ENCODE measurements at places on chromosomes 5 and 9.

DNA sequence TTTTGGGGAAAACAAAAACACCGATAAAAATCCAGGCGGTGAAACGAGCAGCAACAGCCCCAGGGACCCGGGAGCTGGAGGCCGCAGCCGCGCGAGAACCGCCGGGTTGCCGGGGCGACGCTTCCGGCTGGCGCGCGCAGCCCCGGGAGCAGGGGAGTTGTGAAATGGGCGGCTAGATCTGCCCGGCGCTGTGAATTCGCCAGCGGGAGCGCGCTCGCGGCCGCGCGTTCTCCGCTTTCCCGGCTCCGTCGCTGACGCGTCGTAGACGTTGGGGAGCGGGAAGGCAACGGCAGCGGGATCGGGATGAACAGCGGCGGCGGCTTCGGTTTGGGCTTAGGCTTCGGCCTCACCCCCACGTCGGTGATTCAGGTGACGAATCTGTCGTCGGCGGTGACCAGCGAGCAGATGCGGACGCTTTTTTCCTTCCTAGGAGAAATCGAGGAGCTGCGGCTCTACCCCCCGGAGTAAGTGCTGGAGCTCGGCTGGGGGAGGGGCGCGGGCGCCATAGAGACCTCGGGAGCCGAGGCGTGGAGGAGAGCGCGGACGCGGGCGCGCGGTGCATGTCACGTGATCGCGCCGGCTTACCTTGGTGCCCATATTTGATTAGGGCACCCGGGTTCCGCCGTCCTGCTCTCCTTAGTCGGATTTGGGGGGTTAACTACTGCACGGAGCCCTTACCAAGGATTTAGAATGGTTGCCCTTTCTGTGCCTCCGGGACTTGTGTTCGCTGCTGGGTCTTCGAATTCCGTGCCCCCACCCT is at the start of gene SREK1:
SREK1 (plus strand) TSS at position 227 of the 760 bp plus-strand sequence; CDS start at position 304, 77 bp downstream.
- DNase-seq, result peak; percentile 77

DNA sequence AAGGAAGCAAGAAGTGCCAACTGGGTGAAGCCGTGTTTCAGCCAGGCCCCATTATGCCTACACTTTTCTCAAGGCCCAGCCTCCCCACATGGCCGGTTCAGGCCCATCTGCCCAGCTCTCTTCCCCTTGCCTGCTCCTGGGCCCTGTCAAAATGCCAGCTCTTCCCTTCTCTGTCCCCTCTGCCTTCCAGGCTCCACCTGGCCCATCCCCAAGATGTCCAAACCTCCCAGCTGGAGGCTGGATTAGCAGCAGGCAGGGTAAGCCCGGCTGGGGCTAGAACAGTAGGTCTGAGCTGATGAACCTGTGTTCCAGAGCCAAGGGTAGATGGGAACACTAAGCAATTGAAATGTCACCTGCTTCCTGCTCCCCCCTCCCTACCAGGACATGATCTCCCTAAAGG is 64.1 kb upstream of the HSPA9 start:
- no peak for DNase-seq

GRCh38 chr9:135517407-135517822 is 3.8 kb upstream of the LCN1 start:
- no peak for DNase-seq

DNA sequence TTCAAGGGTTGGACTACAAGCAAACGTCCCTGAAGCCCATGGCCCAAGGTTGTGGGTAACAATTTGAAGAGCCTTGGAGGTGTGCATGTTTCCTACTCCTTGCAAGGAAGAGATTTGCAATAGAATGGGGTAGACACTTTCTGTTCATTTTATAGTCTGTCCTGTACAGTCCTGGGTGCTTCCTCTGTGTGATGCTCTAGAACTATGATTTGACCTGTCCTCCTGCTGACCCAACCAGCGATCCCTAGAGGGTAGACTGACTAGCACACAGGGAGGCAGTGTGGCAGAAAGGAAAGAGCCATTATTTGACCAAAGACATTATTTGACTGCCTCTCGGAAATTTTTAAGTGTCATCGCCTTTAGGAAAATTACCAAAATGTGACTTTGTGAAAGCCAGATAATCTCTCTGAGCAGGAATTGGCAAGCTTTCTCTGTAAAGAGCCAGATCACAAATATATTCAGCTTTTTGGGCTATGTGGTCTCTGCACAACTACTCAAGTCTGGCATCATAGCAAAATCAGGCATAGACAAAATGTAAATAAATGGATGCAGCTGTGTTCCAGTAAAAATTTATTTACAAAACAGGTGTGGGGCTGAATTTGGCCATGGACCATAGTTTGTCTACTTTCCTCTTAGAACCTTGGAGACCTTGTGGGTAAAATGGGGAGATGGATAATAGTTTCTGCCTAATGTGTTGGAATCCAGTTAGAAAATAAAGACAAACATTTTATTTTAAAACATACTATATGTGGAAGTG is 106.8 kb downstream of the DMRT2 start:
- DNase-seq, result no peak

- DNase-seq, result no peak
Measured at GRCh38 chr5:151469386-151469785, 22.0 kb downstream of the SLC36A1 start.

- DNase-seq, result no peak
Measured at GRCh38 chr5:34685485-34686165, 29.5 kb downstream of the RAI14 start.

DNA sequence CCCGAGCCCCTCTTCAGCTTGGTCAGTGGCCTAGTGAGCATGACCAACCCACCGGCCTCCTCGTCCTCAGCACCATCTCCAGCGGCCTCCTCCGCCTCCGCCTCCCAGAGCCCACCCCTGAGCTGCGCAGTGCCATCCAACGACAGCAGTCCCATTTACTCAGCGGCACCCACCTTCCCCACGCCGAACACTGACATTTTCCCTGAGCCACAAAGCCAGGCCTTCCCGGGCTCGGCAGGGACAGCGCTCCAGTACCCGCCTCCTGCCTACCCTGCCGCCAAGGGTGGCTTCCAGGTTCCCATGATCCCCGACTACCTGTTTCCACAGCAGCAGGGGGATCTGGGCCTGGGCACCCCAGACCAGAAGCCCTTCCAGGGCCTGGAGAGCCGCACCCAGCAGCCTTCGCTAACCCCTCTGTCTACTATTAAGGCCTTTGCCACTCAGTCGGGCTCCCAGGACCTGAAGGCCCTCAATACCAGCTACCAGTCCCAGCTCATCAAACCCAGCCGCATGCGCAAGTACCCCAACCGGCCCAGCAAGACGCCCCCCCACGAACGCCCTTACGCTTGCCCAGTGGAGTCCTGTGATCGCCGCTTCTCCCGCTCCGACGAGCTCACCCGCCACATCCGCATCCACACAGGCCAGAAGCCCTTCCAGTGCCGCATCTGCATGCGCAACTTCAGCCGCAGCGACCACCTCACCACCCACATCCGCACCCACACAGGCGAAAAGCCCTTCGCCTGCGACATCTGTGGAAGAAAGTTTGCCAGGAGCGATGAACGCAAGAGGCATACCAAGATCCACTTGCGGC is 1.8 kb downstream of the EGR1 start:
- no peak for DNase-seq

- DNase-seq, result no peak
Measured at GRCh38 chr9:132783006-132783405, 95.1 kb downstream of the AK8 start.

DNA sequence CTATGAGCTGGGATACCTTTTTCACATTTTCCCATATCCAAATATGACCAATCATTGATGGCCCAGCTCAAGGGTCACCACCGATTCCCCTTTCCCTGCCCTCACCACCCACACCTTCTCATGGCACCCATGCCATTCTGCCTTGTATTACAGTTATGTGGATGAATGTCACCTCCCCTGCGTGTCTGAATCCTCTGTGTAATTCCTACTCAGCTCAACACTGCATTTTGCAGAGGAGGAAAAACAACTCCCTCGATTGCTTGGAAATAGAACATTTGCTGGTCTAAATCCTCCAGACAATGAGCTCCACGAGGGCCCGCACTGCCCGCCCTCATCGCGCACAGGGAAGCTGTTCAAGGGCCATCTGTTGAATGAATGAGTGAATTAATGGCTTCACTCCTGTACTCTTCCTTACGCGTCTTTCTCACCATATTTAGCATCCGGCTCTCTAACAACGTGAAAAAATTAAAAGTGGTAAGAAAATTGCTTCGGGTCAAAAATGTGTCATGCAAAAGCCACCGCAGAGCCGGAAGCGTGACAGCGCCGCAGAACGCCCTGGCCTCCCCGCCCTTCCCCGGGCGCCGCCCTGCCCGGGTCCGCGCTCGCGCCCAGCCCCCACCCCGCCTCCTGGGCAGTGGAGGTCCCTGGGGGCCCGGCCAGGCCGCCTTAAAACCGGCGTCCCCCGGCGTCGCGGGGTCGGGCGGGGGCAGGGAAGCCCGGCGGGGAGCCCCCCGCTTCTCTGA is 704 bp downstream of the SUSD1 start:
- peak; percentile 60 for DNase-seq

DNA sequence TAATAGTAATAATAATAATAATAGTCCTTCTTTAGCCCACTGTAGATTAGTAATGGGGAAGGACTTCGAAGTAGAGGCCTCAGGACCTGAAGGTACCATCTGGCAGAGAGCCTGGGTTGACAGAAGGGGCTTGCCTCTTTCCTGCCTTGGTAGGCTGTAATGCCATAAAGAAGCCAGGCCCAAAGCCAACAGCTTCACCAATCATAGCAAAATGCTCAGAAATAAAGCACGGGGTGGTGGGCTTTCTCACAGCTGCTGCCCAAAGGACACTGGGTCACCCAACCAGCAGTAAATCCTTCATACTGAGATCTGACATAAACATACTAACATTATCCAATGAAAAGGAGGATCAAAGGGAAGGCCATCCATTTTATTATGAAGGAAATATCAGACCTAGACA is 70.7 kb downstream of the SUSD1 start:
- DNase-seq, result no peak

GRCh38 chr9:38345851-38346755 is 46.4 kb upstream of the ALDH1B1 start:
- no peak for DNase-seq

DNA sequence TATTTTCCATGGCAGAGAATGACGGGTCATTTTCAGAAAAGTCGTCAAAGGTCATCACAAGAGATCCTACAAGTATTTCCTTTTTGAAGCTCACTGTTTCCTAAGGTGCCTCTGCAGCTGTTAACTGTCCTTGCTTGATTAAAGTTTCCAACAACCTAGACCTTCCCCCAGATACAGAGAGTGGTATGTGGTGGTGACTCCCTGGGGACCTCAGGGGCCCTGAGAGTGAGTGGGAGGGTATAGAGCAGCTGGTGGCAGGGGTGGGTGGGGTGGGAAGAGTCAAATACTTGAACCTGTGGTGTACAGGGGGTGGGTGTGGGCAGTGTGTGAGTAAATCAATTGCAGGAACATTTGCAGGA is 1.6 kb upstream of the CD72 start:
- DNase-seq, result no peak

- DNase-seq, result no peak
Measured at GRCh38 chr9:134957945-134958227, 40.2 kb upstream of the FCN1 start.

DNA sequence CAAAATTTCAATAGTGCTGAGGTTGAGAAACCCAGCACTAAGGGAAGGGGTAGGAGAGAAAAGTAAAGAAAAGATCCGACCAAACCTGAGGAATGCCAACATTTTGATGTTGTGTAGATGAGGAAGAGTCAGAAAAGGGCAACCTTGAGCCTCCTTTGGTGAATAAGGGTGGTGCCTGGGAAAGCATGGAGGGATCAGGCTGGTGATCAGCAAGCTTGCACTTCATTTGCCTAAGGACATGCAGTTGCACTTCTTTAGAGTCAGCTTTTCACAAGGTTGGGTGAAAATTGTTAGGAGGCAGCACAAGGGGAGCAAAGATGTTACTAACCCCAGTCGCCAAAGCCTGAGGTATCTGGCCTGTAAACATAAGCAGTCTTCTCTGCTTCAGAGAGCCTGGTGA is 20.4 kb downstream of the ATP6V0E1 start:
- no peak for DNase-seq

DNA sequence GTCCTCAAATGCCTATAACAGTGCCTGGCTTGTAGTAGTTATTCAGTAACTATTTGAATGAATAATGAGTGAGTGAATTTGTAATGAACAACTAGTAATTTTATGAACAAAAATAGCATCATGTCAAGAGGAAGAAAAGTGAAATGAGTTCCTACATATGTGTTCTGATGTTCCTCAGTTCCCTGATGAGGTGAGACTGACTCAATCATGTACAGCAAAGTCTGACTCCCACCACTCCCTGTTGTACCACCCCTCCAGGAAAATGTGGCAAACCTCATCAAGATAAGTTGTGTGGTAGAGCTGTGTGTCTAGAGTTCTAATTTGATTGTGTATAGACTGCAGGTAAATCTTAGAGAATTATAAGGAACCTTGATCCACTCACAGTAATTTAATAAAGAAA is 201.6 kb downstream of the GOLPH3 start:
- no peak for DNase-seq

DNA sequence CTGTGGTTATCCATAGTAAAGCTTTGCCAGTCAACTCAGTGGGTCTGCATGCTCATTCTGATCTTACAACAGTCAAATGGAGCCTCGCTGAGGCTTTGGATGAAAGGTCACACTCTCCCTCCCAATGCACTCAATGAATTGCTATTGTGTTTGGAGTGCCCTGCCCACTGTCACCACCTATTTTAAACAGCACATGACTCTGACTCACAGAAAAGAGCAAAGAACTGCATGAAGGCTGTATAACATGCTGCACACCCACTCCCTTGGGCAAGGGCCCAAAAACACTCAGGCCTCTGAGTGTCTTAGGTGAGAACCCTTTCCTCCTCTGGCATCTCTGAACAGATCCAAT is 118.7 kb upstream of the CCDC112 start:
- DNase-seq, result no peak

DNA sequence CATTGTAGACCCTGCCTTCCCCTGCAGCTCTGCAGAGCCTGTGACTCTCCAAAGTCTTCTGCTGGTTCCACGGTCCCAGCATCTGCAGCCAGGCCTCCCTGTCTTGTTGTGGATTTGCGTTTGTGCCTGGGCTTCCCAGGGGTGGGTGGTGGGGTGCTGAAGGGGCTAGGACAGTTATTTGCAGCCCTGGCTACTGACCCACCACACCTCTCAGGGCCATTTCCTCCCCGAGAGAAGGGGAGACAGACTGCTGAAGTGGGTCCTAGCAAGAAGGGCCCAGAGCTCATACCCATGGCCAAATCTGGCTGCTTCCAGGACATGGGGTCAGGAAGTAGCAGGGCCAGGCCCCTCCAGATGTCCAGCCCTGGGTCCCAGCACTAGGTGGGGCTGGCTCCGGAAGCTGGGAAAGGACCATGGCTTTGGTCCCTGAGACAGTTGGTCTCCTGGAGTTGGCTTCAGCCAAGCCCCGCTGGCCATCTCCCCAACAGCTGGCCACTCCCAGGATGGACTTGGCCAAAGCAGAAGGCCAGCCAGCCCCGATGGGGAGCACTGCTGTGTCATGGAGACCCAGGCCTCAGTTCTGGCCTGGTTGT is 26.3 kb downstream of the GSN start:
- no peak for DNase-seq

GRCh38 chr9:117046666-117047327 is 359.7 kb downstream of the TRIM32 start:
- no peak for DNase-seq

- DNase-seq, result no peak
Measured at GRCh38 chr9:4588721-4589120, 73.4 kb upstream of the PLPP6 start.

GRCh38 chr9:13758936-13759335 is 479.4 kb upstream of the MPDZ start:
- DNase-seq, result no peak
